ENCODE measurements at places on chromosomes 6 and 20.

DNA sequence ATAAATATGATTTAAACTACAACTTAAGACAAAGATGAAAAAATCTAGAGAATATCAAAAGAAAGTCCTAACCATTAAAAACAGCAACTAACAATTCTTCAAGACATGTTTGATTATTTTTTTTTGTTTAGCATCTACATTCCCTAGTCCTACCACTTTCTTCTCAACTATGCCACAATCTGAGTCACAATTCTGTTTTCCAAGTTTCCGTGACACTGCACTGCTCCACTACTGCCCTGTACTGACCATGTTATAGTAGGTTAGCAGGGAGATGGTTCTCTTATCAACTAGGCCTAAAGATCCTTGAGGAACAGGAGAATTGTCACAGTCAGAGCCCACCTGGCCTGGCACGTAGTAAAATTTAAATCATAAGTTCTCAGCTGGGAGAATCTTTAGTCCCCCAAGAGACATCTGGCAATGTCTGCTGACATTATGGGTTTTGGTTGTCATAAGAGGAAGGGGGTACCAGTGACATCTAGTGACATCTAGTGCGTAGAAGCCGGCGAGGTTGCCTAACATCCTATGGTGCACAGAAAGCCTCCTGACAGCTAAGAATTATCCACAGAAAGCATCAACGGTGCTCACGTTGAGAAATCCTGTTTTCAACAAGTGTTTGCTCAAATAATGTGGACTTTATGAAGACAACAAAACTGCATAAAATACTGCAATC is 100.5 kb downstream of the PDE10A start:
- DNase-seq: no peak

GRCh38 chr6:105442369-105442768 is 39.5 kb upstream of the PREP start:
- no peak for DNase-seq

GRCh38 chr6:110282412-110282811 is 75.7 kb downstream of the METTL24 start:
- no peak for DNase-seq

- no peak for DNase-seq
These were observed 92.5 kb downstream of the SLC24A3 start for GRCh38 chr20:19304886-19305415.

DNA sequence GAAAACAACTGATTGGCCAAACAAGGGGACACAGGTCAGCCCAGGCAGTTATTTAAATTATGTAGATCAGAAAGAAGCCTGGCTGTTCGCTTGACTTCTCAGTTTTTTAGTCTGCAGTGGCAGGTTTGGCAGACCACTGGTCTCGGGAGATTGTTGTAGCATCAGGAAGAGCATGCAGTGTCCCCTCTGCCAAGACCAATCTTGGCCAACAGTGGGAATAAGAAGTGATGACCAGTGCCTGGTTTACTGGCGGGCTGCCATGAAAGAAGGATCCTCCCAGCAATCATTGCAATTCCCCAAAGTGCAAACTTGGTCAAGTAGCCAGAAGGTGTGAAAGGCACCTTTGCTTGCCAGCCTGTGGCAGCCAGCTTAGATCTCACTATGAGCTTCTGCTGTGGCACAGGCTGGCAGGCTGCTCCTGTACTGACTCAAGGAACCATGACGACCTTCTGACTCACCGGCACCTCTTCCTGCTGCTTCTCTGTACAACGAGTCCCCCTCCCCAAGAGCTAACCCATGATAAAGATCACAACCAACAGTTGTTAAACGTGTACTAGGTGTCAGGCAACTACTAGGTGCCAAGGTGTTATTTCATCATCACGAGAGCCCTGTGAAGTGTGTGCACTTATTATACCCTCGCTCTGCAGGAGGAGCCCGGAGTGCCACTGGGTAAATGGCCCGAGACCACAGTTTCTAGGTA is 76.8 kb upstream of the DUSP22 start:
- peak; percentile 42 for DNase-seq

Measured in activated CD4-positive, alpha-beta T cell treated with anti-CD3 and anti-CD28 coated beads, Interleukin-2, amount 10 ng/mL, durations not matched to agents 7 days and 5 days (primary cell).